T-cell (primary cell): ENCODE measurements at places on chromosomes 1 and 21. TPM values are rescaled to one million over a fixed set of nuclear protein-coding genes. Genes with fewer than 3 reads are reported as not detected.

Gene OPRD1
- total RNA-seq, result not detected

Gene TMEM81
- 7.0 TPM for total RNA-seq

Gene CD53
- 288 TPM for total RNA-seq

Gene GBP7
- total RNA-seq, result 0.19 TPM

Gene CDCA8
- total RNA-seq, result 1.3 TPM

Gene ZNF362
- 26.4 TPM for total RNA-seq

Gene GSTM1
- total RNA-seq, result 21.9 TPM

Gene KCNN3
- 0.23 TPM for total RNA-seq

Gene CTSE
- total RNA-seq, result not detected
